ENCODE measurements at places on chromosomes 4 and X. TPM values are rescaled to one million over a fixed set of nuclear protein-coding genes. Genes with fewer than 3 reads are reported as not detected.

DNA sequence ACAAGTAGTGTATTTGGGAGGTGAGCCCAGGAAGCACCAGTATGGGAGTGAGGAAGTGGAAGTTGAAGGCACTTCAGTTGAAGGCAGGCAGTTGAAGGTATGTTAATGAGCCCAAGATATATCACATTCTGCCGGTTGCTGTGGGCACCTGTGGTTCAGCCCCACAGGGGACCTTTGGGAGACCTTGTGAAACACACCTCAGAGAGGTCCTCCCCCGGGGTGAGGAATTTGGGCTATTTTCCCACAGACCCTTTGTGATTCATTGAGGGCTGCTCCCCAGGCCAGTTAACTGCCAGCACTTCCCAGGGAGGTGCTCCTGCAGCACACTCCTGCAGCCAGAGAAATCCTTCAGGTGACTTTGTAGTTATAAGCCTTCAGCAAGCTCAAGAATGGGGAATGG, 45.9 kb downstream of the PTCHD1 start:
- no peak for DNase-seq

DNA sequence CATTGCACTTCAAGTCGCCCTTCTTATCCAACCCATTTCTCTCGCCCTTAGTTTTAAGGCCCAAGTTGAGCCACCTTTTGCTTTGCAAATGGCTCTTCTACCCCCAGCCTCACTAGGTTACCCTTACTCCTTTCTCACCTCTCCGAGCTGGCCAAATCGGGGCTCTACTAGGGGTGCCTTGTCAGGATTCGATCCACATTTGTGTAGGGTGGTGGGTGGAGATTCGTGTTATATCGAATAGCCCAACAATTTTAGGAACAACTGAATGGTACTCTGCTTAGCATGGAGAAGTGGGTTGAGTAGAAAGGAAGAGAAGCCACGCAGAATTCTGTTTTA, 3.5 kb downstream of the SLIT2 start:
- no peak for DNase-seq

GRCh38 chr4:132824761-132825160, 324.3 kb upstream of the PCDH10 start:
- no peak for DNase-seq

- no peak for DNase-seq
Observed at GRCh38 chr4:76799140-76799539, 98.8 kb downstream of the SOWAHB start.

GRCh38 chrX:78643096-78643495, 16.0 kb downstream of the RTL3 start:
- no peak for DNase-seq

DNA sequence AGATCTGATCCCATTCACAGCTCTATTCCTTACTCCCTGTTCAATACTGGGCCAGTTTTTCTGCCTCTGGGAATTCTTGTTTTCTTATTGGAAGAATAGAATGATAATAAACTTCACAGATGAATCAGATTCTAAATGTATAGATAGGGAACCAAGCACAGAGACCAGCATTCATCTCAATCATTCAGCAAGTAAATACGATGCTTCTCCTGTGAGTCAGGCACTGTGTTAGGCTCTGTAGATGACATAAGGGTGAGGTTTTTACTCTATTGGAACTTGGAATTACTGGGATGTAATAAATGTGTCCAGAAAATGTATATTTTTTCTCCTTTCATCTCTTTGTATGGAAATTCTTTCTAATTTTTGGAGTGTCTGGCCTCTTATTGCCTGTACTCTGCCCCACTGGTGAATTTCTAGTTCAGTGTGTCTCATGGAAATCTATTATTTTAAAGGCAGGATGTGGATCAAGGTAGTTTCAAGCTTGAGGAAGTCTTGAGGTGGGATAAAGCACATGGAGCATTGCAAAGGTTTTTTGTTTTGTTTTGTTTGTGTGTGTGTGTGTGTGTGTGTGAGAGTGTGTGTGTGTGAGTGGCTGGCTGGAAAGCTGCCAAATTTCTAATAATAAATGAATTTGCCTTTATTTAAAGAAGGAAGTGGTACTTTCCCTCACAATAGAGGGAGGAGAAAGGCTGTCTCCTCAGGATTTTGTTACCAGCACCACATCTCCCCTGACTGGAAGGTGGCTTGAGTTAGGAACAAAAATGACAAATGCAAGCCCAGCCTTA, 117.9 kb upstream of the HS3ST1 start:
- DNase-seq: no peak

- DNase-seq: peak; percentile 39
Observed at GRCh38 chrX:107978707-107979307, 3.4 kb downstream of the TEX13B start.

GRCh38 chr4:111136438-111136837, 513.6 kb upstream of the PITX2 start:
- DNase-seq: peak; percentile 36

DNA sequence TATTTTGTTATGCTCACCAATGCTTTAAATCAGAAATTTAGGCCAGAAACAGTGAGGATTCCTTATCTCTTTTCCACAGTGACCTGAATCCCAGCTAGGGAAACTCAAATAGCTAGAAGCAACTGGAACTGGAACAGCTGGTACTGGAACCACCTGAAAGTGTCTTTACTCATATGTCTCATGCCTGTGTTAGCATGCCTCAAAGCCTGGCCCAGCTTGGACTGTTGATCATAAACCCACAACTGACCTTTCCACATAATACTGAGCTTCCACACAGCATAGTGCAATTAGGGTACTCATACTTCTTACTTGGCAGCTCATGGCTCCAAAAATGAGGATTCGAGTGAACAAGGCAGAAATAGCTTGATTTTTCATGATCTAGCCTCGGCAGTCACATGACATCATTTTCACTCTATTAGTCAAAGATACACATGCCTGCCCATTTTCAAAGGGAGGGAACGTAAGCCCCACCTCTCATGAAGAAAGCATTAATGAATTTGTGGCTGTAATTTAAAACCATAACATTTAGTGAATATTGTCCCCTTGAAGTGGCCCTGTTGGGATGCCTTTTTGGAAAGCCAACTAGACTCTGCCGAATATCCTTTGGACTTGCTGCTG, 80.8 kb upstream of the ACSL1 start:
- peak; percentile 64 for DNase-seq

- DNase-seq: peak; percentile 54
Observed at GRCh38 chrX:37060999-37061398, 52.8 kb downstream of the FAM47C start.

DNA sequence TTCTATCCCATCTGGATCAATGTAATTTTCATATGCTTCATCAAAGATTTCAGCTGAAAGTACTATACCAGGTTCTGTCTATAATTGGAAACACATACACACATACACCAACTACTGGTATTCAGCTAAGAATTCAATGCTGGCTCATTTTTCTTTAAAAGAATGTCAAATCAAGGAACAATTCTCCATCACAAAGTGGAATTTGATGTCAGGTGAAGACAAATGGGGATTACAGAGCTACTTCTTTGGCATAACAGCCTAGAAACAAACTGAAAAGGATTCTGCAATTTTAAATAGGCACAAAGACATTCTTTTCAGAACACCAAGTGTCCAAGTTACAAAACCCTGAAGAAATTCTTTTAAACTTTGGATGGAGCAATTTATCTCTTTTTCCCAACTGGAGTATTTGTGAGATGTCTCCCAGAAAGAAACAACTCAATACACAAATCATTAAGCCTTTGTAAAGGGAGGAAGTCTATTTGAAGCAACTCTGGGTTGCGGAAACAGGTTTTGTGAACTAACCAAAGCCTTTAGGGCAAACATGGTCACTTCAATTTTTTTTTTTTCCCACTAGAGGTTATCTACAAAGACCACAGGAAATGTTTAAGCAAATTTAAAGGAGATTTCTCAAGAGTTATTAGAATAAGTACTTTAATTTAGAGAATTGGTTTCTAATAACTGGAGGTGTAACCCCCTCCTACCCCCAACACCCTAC, 1.9 kb upstream of the FAM9C start:
- DNase-seq: no peak

The ACE2 gene
- total RNA-seq: not detected

The SPANXN4 gene
- total RNA-seq: not detected

The CYLC1 gene
- total RNA-seq: not detected

The AWAT2 gene
- not detected for total RNA-seq

The CT45A1 gene
- not detected for total RNA-seq

The ERVMER34-1 gene
- 0.13 TPM for total RNA-seq

The TMPRSS11E gene
- not detected for total RNA-seq

The AFF2 gene
- 3.2 TPM for total RNA-seq

The RPS6KA6 gene
- 7.7 TPM for total RNA-seq

The HTRA3 gene
- total RNA-seq: 49.3 TPM

All from myocyte (in vitro differentiated cells).